ENCODE measurements at places on chromosomes 2 and 18.

- no peak for DNase-seq
These were observed 38.8 kb downstream of the ADAM23 start for GRCh38 chr2:206482123-206482522.

DNA sequence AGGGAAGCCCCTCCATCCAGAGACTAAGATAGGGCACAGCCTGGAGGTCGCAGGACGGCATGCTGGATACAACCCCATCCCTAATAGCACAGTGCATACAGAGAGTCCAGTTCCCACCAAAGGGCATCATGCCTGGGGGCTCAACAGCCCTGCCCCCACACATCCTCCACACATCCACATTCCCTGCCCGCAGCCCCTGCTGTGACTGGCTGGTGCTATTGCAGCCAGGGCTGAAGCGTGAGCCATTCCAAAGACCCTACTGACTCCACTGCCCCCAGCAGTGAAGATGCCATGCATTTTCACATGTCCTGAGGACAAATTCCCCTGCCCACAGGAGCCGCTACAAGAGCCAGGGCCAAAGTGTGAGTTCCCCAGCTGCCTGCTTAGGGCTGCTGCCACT, 641.6 kb downstream of the METTL4 start:
- DNase-seq: no peak

GRCh38 chr2:31726457-31726856, 145.7 kb upstream of the SRD5A2 start:
- no peak for DNase-seq

DNA sequence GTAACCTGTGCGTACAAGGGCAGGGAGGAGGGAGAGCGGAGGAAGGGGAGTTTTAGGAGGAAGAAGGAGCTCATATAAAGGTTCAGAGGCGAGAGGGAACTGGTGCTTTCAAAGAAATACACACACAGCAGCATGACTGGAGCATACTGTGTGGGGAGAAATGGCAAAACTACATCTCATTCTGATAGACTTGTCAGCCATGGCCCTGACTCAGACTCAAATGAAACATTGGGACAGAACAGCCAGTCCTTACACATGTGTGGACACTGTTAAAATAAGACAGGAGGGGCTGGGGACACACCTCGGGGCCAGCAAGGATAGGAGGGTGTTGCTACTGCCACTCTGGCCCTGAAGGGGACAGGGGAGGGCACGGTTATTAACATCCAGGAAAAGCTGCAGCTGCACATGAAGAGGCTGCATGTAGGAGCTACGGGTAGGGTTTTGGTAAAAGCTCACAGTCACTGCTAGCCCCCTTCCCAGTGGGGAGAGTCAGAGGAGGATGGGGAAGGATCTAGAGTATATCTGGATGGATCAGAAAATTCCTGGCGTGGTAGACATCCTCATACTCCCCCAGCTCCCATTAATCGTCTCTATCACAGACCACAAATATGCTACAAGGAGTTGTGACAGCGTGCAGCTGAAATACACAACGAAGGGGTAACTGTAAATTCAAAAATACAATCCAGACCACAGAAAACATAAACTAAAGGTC, 110.5 kb downstream of the GATA6 start:
- no peak for DNase-seq

- DNase-seq: no peak
These were observed 884 bp downstream of the HES6 start for GRCh38 chr2:238238766-238239542.

DNA sequence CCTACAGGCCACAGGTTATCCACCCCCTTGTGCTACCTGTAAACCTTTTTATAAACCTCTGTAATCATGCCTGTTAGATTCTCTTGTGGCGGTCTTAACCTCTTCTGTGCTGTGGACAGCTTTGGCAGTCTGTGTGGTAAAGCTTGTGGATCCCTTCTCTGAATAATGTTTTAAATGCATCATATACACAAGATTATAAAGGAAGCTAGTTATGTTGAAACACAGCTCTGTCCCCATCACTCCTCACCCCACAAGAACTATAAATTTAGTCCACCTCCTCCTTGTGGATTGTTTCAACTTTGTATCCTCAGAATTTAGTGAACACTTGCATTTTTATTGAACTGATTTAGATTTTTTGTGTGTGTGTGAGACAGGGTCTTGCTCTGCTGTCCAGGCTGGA, 107.7 kb downstream of the ICA1L start:
- no peak for DNase-seq

DNA sequence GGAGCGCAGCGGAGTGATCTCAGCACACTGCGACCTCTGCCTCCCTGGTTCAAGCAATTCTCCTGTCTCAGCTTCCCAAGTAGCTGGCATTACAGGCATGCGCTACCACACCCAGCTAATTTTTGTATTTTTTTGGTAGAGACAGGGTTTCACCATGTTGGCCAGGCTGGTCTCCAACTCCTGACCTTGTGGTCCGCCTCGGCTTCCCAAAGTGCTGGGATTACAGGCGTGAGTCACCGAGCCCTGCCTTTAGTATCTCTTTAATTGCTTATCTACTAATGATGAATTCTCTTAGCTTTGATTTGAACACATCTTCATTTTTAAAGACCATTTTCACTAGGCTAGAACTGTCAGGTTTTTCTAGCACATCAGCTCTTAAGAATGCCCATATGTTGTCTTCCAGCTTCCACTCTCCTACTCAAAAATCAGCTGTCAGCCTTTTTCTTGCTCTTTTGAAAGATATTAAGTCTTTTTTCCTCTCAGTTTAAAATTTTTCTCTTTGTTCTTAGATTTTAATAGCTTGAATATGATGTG, 16.1 kb upstream of the MFSD2B start:
- no peak for DNase-seq

GRCh38 chr2:9391961-9392720, 31.2 kb downstream of the ITGB1BP1 start:
- no peak for DNase-seq

- DNase-seq: no peak
These were observed 306.0 kb downstream of the BCL11A start for GRCh38 chr2:60247471-60247870.

DNA sequence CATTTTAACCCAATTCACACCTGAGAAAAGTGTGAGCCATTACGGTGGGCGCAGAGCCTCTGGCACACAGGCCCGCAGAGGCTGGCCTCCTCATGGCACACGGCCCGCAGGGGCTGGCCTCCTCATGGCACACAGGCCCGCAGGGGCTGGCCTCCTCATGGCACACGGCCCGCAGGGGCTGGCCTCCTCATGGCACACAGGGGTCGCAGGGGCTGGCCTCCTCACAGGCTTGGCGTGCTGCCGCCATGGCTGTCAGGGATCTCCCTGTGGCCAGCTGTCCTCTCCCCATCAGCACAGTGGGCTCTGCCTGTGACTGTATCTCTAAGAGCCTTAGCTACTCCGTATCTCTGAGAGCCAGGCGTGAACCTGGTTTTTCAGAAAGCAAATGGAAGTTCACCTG, 24.6 kb downstream of the ANO7 start:
- DNase-seq: no peak

- DNase-seq: no peak
These were observed 847.4 kb upstream of the GCFC2 start for GRCh38 chr2:76558157-76558556.

DNA sequence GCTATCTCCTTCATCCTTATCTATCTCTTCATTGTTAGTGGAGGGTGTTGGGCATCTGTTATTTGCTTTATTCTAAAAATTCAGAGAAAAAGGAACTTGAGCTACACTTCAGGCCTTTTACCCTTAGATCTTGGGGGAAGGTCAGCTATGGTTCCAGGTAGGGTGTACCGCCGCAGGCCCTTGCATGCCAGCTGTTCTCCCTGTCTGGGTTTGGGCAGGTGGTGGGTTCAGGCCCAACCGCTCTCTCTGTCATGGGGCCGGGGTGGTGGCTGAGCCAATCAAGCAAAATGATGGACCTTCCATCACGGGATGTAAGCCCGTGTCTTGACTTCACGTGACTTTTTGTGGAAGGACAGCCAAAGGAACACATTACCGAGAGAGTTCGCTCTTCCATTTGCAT, 231.1 kb downstream of the LDLRAD4 start:
- DNase-seq: peak; percentile 17

DNA sequence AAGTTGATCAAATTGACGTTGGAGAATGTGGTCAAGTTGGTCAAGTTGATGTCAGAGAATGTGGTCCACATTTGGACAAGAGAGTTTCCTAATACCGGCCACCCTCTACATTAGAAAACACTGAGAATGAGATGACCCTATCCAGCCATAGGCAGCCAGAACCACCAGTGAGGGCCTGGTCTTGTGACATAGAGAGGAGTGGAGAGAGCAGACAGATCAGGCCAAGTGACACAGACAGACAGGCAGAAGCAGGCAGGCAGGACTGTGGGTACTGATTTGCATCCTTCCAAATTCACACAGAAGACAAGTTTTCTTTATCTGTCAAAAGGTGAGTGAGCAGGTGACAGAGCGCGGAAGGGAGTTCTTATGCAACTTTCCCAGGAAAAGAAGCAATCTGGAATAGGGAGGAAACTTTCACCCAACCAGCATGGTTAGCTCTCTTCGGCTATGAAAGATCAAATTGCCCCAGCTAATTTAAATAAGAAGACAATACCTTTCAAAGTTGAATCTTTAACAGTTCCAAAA, 109.1 kb upstream of the PID1 start:
- no peak for DNase-seq

DNA sequence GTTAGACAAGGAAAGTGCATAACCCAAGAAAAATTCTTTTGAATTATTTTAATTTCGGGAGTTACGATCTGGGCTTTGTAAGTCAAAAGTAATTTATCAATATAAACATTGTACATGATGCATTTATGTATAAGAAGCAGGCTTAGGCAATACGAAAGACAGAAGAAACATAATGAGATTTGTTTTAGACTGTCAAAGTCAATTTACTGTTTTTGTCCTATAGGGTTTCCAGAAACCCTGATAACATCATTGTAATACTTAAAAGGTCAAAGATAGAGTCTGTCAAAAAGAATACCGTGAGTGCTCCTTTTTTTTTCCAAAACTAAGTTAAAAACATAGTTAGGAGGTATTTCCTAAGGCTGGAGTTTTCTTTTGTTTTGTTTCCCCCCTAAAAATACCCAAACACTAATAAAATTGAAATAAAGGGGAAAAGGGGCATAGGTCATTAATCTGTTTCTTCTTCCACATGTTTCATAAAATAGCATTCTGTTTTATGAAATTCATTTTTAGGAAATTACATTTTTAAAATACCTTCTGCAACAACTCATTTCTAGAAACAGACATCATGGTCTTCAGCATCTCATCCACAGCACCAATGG, 16.1 kb downstream of the C1D start:
- no peak for DNase-seq

DNA sequence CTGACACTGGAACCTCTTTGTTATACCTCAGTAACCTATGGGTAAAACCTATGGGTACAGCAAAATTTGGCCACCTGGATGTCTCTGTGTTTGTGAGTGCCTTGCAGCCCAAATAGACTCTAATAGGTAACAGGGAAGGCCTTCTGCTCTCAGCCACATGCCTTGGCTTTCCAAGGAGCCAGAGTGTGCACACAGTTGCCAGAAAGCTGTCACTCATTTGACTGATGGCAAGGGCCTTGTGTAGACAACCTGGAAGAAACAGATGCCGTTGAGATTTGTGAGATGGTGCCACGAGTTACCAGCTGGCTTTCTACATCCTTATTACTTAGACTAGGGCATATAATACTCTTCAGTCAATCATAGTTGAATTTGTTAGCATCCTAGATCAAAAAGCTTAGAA, 90.1 kb upstream of the RAB12 start:
- no peak for DNase-seq

DNA sequence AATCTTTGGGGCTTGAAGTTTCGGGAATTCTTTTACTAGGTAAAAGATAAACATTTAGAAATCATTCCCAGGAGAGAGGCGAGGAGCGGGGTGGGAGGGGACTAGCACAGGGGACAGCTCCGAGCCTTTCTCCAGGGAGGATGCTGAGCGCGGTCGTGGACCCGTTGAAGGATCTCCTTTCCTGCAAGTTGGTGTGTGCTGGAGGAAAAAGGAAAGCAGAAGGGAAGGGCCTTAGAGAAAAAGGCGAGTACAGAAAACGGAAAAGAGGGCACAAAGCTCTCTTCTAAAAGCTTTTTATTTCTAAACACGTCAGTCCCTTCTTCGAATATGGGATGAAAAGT, 640 bp downstream of the SLC39A6 start:
- DNase-seq: no peak

DNA sequence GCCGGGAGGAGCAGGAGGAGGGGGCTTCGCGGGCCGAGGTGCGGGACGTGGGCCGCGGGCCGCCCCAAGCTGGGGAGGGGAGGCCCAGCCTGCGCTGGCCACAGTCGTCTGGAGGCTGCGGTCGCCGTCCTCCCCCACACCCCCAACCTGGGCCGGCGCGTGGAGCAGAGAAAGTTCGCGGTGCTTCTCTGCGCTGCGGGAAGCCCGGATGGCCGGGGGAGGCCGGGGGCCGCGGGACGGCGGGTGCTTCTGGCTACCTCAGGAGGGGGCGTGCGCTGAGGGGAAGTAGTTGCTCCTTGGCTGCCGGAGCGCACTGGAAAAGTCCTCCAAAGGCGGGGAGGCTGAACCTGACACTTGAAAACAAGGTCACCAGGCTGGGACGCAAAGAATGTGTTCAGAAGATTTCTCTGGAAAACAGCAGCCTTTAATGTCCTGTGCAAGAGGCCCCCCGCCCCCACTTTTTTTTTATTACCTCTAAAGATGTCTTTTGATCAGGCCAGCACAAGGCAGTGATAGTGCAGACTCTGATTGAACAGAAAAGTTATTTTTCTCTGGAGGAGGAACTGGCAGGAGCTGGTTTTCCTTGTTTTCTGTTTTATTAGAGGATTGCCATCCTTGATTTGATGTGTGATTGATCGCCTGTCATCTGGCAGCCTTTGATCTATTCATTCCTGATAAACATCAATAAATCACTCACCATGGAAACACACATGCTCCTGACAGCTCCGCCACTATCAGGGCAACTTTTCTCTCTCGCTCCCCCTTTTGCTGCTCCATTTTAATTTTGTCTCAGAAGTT, 1.6 kb downstream of the TSHZ1 start:
- DNase-seq: peak; percentile 54

- no peak for DNase-seq
These were observed 22.2 kb downstream of the LANCL1 start for GRCh38 chr2:210454336-210454735.

GRCh38 chr2:191693778-191694177, 15.8 kb downstream of the NABP1 start:
- DNase-seq: no peak

GRCh38 chr2:102016399-102016955, 24.7 kb downstream of the IL1R2 start:
- DNase-seq: no peak

GRCh38 chr2:63613391-63613901, 24.7 kb downstream of the MDH1 start:
- no peak for DNase-seq

DNA sequence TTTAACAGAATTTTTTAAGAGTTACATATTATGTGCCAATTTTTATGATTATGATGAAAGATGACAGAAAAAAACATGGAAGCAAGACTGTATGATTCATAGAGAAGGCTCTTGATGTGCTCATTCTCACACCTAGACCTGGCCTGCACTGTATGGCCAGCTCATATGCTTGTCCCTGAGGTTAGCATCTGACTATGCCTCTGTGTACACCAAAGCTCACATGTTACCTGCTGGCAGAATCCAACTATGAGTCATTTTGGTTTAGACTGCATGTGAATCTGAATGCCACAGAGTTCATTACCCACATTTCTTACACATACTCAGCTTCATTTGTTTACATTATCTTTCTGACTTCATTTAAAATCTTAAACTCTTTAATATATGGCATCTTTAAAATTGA, 139.0 kb downstream of the DSC3 start:
- DNase-seq: no peak

GRCh38 chr2:1004398-1004797, 53.7 kb downstream of the SNTG2 start:
- no peak for DNase-seq

- DNase-seq: no peak
These were observed 39.8 kb downstream of the NUP35 start for GRCh38 chr2:183163821-183164649.

GRCh38 chr2:236631281-236631855, 61.7 kb downstream of the ACKR3 start:
- peak; percentile 46 for DNase-seq

Data from ureter (tissue), 1 donor.